ENCODE measurements at places on chromosomes 13 and 19.

- peak overlapping the region; percentile 93 for H3K27ac ChIP-seq
- H3K27me3 ChIP-seq, result no peaks in the 10 kb centered on the region
- H3K36me3 ChIP-seq, result peaks cover 37% of the 10 kb centered on the region
- peaks cover 83% of the 10 kb centered on the region for H3K4me1 ChIP-seq
Measured at GRCh38 chr19:41535029-41535622, 40.8 kb upstream of the CEACAM21 start.

GRCh38 chr19:8257052-8257443 is 47.9 kb downstream of the CERS4 start:
- H3K36me3 ChIP-seq, result peaks cover 31% of the 10 kb centered on the region
- peaks cover 7% of the 10 kb centered on the region for H3K4me1 ChIP-seq
- no peak overlapping the region for H3K4me3 ChIP-seq
- no peaks in the 10 kb centered on the region for H3K27me3 ChIP-seq
- peak overlapping the region; percentile 15 for H3K27ac ChIP-seq
- no peak for DNase-seq

GRCh38 chr13:105952973-105953290 is 582.5 kb downstream of the EFNB2 start:
- no peak overlapping the region for H3K27ac ChIP-seq
- no peak overlapping the region for H3K4me3 ChIP-seq
- H3K27me3 ChIP-seq, result no peaks in the 10 kb centered on the region

GRCh38 chr19:54317108-54317964 is 4.4 kb upstream of the LILRA5 start:
- H3K4me1 ChIP-seq, result no peaks in the 10 kb centered on the region
- DNase-seq, result no peak
- H3K36me3 ChIP-seq, result no peaks in the 10 kb centered on the region
- peaks cover 19% of the 10 kb centered on the region for H3K27me3 ChIP-seq
- H3K27ac ChIP-seq, result no peak overlapping the region

- H3K4me1 ChIP-seq, result peaks cover 5% of the 10 kb centered on the region
- no peak overlapping the region for H3K4me3 ChIP-seq
- H3K27me3 ChIP-seq, result peaks cover 3% of the 10 kb centered on the region
- no peak overlapping the region for H3K27ac ChIP-seq
- H3K36me3 ChIP-seq, result no peaks in the 10 kb centered on the region
- no peak for DNase-seq
Measured at GRCh38 chr13:105552078-105552477, 983.4 kb downstream of the EFNB2 start.

DNA sequence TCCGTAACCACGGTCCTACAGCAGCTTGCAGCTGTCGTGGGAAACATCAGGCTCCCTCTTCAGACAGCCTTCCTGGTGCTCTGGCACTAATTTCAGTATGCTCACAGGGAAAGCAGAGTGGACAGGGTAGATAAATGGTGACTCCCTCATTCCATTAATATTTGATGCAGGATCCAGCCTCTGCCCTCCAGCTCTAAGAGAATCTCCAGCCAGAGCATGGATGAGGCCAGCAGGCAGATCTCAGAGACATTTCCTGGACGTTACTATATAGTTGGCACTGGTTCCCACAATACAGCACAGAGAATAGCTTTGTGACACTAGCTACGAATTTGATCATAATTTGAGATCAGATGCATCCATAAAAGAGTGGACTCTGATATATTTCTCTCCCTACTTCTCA is 341.4 kb downstream of the LIG4 start:
- no peak overlapping the region for H3K4me3 ChIP-seq
- H3K36me3 ChIP-seq, result no peaks in the 10 kb centered on the region
- no peaks in the 10 kb centered on the region for H3K4me1 ChIP-seq
- peaks cover 20% of the 10 kb centered on the region for H3K27me3 ChIP-seq
- no peak for DNase-seq

GRCh38 chr19:6099599-6099998 is 10.7 kb downstream of the RFX2 start:
- H3K27ac ChIP-seq, result peak overlapping the region; percentile 89
- peaks cover 6% of the 10 kb centered on the region for H3K36me3 ChIP-seq
- H3K27me3 ChIP-seq, result no peaks in the 10 kb centered on the region
- no peak for DNase-seq
